T-helper 17 cell (primary cell): ENCODE measurements at places on chromosomes 7 and 10.

DNA sequence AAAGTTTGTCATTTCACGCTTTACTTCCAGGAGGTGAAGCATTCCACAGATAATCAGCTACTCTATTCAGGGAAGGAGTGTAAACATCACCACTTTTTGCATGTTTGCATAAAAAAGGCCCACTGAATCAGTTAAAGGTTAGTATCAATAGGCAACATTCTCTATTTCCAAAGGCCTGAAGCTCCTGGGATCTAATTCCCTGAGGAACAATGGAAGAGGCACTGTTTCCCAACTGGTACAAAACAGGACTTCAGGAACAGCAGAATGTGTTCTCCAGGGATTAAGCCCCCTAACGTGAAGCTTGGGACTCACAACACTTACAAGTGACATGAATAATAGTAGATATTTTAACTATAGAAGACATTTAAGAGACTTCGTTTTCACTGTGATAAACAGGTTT is 6.1 kb downstream of the LRRN3 start:
- no peak for DNase-seq

DNA sequence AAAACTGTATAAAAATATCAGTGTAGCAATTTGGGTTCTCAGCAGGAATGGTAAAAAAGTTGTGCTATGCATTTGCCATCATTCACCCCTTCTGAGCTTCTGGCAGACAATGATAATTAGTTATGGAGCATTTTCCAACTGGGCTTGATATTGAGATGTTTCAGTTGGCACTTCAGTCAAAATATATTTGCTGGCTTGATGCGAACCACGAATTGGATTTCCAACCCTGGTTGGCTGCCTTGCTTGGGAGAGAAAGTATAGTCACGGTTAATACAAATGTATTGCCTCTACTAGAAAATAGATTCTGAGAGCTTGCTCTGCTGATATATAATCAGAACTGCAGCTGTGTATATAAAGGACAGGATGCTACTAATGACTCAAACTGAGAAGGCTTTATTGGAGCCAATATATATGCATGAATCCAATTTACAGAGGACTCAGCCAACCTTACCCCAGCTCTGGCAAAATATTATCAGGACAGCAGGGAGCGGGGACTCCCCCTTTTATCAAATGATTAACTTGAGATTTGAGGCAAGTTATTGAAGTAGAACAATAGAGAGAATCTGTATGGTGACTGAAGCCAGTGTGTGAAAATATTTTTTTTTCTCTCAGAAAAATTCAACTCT is 219.8 kb upstream of the SMIM30 start:
- no peak for DNase-seq

- no peak for DNase-seq
Measured at GRCh38 chr7:2417981-2418481, 14.6 kb downstream of the CHST12 start.

DNA sequence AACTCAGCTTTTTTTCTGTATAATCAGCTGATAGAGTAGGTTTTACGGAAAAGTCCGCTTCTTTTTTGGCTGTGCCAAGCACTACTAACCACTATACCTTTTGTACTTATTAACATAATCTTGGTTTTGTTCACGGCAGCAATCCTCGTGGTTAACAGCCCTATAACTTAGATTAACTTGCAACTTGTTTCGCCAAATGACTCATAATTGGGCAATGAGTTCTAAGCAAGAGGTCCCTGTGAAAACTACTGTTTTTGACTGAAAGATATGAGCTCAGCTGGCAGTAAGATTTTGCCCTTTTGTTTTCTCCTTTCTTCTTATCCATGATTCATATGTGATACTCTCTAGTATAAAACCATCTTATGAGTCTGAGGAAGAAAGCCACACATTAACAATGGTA is 345.0 kb upstream of the PCDH15 start:
- no peak for DNase-seq

DNA sequence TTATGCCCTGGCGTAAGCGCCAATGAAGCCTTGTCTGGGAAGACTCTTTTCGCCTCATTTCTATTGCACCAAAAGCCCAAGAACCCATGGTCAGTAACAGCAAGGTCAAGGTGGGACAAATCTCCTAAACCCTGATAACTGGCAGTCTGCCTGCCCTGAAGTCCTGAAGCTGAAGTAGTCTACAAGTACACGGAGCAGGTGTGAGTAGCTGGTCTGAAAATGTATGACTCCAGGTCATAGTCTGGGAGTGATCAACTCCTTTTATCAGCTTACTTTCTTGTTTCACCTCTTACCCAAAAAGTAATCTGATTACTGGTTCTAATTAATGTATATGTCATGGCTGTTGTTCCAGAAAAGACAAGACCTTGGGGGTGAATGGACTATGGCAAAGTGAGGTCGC is 107.3 kb upstream of the EFCAB10 start:
- no peak for DNase-seq

- no peak for DNase-seq
Measured at GRCh38 chr7:25149836-25150235, 24.8 kb upstream of the CYCS start.

- no peak for DNase-seq
Measured at GRCh38 chr7:100166317-100166940, 2.0 kb downstream of the GAL3ST4 start.

GRCh38 chr10:4385231-4385870 is 440.7 kb upstream of the AKR1E2 start:
- no peak for DNase-seq

- DNase-seq, result peak; percentile 13
Measured at GRCh38 chr7:34320926-34321661, 336.9 kb upstream of the NPSR1 start.

GRCh38 chr10:43962346-43963191 is 313.9 kb upstream of the ZNF32 start:
- no peak for DNase-seq

GRCh38 chr10:488081-488932 is 201.2 kb downstream of the DIP2C start:
- DNase-seq, result no peak

- no peak for DNase-seq
Measured at GRCh38 chr10:44383749-44384600, 922 bp downstream of the CXCL12 start.

- DNase-seq, result no peak
Measured at GRCh38 chr7:102992938-102993717, 80.3 kb downstream of the LRRC17 start.

DNA sequence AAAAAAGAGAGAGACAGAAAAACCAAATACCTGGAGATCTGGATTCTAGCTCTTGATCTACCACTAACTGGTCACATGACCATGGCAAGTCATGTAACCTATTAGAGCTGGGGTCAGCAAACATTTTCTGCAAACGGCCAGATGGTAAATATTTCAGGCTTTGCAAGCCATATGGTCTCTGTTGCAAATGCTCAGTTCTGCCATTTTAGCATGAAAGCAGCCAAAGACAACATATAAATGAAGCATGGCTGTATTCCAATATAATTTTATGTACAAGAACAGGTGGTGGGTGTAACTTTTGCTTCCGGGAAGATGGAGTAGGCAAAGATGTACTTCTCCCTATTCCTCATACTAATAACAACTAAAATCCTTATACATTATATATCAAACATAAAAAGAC is 6.7 kb downstream of the FRA10AC1 start:
- DNase-seq, result no peak

- DNase-seq, result no peak
Measured at GRCh38 chr10:51522858-51523257, 176.5 kb downstream of the CSTF2T start.

GRCh38 chr7:51000956-51001355 is 218.3 kb upstream of the GRB10 start:
- no peak for DNase-seq

DNA sequence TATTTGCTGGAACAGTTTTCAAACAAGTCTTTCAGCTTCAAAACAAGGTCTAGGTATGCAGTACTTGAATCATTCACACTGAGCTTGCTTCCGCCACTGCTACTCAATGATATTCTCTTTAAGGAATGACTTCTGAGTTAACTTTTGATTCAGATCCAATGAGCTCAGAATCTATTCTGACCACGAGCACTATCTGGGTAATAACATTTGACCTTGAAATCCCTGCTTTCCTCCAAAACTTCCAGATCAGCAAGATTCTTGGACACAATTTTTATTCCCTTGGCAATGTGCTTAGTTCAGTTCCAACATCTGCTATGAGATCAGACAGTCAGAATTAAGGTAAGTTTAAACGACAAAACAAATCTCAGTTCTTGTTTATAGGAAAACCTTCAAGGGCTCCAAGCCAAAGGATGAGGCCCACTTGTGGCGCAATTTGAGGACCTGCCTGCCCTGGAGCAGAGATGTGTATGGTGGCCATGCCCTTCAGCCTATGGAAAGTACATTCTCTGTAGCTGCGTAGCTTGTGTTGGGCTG is 87.2 kb downstream of the RNF216 start:
- no peak for DNase-seq

GRCh38 chr10:132265890-132266496 is 41.8 kb downstream of the STK32C start:
- no peak for DNase-seq

- no peak for DNase-seq
Measured at GRCh38 chr10:15744217-15744865, 24.6 kb upstream of the ITGA8 start.

- no peak for DNase-seq
Measured at GRCh38 chr10:44569193-44570091, 184.5 kb upstream of the CXCL12 start.

GRCh38 chr7:117979954-117980497 is 106.8 kb upstream of the CTTNBP2 start:
- DNase-seq, result no peak
